CD4-positive, alpha-beta T cell treated with Interleukin-10 for 1 hour (primary cell): ENCODE measurements at places on chromosomes 2 and 18.

DNA sequence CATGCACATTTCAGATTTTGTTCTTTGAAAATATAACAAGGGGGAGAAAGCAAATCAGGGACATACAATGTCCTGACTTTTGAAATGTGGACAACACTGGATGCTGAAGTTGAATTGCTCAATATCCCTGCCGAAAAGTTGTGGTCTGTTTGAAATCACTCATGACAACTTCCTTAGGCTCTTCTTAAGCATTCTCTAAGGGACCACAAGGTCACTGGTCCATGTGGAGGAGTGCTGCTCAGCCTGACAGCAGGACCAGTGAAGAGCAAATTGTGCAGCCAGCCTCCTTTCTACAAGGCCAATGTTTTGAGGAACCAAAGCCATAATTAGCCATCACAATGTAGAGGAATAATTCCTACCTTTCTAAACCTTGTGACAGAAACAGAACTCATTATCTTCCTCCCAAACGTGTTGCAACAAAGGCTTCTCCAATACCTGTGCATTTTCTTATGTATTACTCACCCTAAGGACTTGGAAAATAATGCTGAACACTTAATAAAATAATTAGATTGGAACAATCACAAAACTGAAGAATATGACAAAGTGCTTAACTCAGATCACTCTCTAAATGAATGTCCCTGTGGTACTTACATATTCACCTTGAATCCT, 1477.6 kb upstream of the NXPH2 start:
- DNase-seq: no peak

GRCh38 chr2:220446106-220446712, 818.8 kb downstream of the SLC4A3 start:
- DNase-seq: no peak

DNA sequence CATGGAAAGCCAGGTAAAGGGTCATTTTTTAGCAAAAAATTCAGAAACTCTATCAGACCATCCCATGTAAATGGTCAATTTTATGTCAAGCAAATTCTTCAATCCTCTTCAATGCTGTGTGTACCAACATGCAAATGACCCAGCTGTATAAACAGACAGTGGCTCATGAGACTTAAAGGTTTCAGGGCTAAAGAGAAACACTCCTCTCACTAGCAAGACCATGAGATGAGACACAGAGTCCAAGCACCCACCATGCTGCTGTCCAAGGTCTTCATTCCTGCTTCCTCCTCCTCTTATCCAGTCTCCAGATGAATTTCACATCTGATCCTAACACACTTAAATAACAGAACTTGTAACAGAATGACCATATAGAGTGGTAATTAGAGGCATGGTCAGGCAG, 30.8 kb upstream of the ONECUT2 start:
- DNase-seq: no peak

GRCh38 chr2:50763776-50764175, 268.2 kb downstream of the NRXN1 start:
- no peak for DNase-seq

- DNase-seq: no peak
These were observed 9.0 kb downstream of the VIT start for GRCh38 chr2:36705326-36706020.
